ENCODE measurements at places on chromosomes 5 and 9.

DNA sequence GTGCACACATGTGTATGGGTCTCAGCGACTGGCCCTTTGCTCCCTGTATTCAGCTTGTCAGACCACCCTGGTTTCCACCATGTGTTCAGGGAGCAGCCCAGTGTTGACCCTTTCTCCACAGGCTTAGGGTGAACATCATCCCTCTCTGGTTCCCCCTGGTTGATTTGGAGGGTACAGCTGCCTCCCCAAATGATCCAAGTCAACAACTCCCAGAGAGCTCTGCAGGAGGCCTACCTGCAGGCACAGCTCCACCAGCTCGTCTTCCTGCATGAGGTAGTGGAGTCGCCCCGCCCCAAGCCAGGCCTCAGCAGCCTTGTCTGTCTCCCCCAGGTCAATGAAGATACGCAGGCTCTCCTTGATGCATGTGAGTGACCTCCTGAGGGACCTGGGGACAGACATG lies 50.5 kb downstream of the SH3TC2 start:
- no peak for DNase-seq

- DNase-seq = peak; percentile 78
These were observed 37.4 kb downstream of the WWC1 start for GRCh38 chr5:168328814-168329213.

GRCh38 chr5:160353379-160353778 lies 17.0 kb downstream of the C1QTNF2 start:
- no peak for DNase-seq

GRCh38 chr5:7374186-7374585 lies 21.8 kb upstream of the ADCY2 start:
- DNase-seq = no peak

DNA sequence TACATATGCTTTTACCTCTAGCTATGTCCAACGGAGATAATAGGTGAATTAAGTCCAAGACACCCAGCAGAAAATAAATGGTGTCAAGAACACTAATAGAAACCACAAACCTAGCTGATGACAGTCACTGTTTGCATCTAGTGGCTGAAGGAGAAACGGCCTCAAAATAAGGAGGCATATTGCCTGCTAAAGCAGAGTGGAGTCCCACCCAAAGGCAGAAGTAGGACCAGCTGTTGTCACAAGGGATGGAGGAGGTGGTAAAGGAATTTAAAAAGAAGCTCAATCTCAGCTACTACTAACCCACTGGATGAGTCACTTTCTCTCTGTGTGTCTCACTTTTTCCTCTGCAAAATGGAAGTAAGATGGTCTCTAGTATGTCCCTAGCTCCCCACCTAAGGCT lies 224.3 kb downstream of the GRIA1 start:
- DNase-seq = no peak

DNA sequence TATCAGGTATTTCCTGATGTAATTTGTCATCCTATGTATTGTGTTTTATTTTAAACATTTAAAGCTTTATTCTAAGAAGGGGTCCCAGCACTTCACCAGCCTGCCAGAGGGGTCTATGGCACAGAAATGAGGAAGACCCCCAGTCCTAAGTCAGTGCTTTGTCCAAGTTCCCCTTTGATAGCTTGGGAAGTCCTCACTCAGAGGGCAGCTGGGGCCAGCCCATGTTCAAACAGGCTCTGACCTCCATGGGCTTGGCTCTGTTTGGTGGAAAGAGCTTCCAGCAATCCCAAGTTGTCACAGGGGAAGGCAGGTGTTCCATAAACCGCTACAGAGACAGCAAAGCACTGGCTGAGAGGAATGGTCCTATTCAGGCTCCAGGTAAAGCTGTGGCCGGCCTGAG lies 26.6 kb upstream of the AKNA start:
- no peak for DNase-seq

- peak; percentile 4 for DNase-seq
These were observed 72.3 kb downstream of the PSMB7 start for GRCh38 chr9:124342776-124343485.

- no peak for DNase-seq
These were observed 93.4 kb downstream of the LMX1B start for GRCh38 chr9:126707083-126707482.
